ENCODE measurements at places on chromosomes 6 and 20. TPM values are rescaled to one million over a fixed set of nuclear protein-coding genes. Genes with fewer than 3 reads are reported as not detected.

Gene ADGB
- not detected for total RNA-seq

Gene CDKAL1
- 48.3 TPM for total RNA-seq

Gene CCM2L
- total RNA-seq = 21.5 TPM

Gene AGPAT1
- 61.0 TPM for total RNA-seq

Gene FAXC
- total RNA-seq = 8.5 TPM

Gene BTNL2
- not detected for total RNA-seq

Gene EYA2
- total RNA-seq = not detected

Data from Caki2 (cell line).